ENCODE measurements at places on chromosomes 12 and 14.
A peak's percentile ranks its signal among the peaks of the same experiment; 100 is the strongest.

DNA sequence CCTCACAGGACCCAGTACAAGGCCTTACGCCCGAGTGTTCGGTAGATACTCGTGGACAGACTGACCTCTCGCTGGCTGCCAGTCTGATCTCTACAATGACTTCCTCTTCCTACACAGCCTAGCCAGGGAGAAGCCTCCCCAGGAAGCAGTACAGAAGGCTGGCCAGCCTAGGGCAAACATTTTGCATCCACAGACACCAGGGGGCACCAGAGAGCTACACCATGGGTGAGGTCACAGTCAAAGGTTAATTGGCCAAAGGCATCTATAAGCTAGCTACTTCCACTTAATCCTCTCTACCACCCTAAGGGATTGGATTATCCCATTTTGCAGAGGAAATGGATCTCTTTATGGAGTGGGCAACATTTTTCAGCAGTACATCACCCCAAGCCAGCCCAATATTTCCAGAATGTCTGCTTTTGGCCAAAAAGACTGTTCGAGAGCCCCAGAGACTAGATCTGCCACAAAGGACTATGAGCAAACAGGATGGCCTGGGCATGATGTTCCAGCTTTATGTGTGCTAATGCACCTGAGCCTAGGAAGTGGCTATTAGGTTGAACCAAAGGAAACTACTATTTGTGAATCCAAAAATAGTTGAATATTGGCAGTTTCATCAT lies 14.6 kb upstream of the PNMA1 start:
- DNase-seq, result peak; percentile 78

- DNase-seq, result no peak
Measured at GRCh38 chr12:117188121-117188665, 2.1 kb downstream of the FBXO21 start.

- no peak for DNase-seq
Measured at GRCh38 chr12:123115409-123116121, 35.3 kb downstream of the PITPNM2 start.

DNA sequence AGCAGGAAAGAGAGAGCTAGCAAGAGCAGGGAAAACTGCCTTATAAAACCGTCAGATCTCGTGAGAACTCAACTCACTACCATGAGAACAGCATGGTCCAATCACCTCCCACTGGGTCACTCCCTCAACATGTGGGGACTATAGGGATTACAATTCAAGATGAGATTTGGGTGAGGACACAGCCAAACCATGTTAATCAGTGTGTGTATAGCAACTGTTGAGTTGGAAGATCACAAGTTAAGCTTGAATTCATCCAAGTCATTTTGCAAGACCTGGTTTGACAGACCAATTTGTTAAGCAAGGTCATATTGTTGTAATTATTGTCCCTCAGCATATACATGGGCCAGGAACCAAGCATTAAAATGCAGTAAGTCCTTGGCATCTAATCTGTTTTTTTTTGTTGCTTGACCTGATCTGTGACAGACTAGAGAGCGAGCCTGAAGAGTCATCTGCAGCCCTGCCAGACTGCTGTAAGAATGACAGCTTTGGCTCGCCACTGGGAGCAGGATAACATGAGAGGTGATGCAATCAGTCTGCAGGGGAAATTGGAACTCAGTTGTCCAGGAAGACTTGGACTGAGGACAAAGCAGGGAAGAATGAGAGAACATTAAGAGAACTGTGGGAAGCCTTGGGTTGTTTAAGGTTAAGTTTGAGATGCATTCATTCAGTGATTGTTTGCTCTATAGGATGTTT lies 297.6 kb upstream of the SEL1L start:
- no peak for DNase-seq

GRCh38 chr12:32010631-32011336 lies 51.6 kb downstream of the RESF1 start:
- no peak for DNase-seq

DNA sequence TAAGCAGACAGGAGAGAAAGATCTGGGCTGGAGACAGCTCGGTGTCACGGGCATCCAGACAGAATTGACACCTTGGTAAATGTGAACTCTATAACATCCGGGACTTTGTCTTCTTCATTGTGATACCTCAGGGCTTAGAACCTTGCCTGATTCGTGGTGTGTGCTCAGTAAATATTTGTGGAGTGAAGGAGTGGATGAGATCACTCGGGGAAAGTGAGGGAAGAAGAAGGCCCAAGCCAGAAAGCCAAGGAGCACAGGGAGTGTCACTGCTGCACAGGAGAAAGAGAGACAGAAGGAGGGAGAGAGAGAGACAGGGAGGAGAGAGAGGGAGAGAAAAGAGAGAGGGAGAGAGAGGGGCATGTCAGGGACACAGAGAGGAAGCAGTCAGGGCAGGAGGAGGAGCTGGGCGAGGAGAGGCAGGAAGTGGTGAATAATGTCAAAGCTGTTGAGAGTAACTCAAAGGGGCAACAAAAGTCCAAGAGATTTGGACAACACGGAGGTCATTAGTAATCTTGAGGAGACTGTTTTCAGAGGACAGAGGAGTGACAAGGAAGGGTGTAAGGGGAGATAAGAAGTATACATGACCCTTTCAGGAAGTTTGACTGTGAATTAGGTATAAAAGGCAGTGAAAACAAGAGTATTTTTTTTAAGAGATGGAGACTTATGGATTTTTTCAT lies 141.6 kb upstream of the MAX start:
- DNase-seq, result no peak

DNA sequence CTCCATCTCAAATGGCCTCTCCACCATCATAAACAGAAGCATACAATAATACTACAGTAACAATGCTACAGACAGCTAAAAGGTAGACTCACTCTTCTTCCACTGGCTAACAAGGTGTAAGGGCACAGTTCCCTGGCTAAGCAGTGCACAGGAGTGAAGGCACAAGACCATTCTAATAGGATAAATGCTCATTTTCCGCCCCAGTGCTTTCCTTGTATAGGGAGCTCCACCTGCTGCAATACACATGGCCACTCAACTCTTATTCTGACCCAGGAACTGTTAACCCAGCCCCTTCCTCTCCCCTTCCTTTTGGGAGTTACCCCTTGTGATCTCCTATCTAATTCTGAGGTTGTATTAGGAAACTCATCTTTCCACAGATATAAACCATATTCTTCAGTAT lies 124.6 kb downstream of the KCNK10 start:
- DNase-seq, result no peak

GRCh38 chr12:15851045-15851620 lies 31.1 kb upstream of the STRAP start:
- DNase-seq, result no peak

DNA sequence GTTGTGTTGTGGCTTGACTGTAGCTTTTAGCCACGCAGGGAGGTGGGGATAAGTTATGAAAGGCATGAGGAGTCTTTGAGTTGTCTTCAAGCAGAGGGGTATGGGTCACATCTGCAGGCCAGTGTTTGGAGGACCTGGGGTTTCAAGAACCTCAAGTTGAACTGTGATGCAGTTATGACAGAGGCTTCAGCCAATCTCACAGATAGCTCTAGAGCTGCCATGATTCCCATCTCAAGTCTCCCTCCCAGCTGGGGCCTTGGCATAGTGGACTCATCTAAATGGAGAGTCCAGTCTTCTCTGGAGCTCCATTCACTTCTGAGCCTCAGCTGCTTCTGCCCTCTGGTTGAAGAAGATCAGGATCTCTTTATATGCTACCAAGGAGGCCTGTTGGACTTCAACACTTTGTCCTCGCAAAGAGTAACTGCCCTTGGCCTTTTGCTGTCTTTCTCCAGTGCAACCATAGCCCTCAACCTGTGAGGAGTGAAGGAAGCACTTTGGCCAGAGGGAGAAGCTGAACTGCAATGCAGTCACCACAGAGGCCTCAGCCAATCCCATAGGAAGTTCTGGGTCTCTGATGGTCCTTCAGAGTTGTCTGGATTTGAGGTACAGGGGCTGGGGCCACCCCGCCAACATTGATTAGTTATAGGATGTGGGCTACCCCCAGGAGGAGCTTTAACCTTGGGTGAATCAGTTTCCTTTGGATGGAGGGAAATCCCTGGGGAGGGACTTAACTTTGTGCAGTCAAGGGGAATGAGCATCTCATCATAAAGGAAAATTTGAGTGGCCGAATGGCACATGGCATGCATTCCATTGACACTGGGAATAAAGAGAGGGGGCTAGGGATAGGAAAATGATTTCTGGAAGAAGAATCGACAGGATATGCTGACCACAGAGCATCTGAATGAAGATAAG lies 230.5 kb downstream of the PCNX1 start:
- no peak for DNase-seq

GRCh38 chr12:42447371-42447786 lies 121.4 kb downstream of the PPHLN1 start:
- no peak for DNase-seq

DNA sequence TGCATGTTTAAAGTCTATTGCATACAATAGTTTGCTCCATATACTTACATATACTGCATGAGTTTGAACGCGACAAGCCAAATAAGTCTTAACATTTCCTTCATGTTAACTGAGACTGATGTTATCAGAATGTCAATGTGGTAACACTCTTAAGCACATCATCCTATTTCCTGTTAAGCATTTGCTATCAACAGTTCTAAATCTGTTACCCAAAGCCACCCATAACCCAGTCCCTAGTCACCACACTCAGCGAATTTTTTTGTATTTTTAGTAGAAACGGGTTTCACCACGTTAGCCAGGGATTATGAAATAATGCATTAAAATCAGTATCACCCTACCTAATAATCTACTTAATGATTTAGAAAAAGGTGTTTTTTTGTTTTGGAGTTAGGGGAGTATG lies 39.4 kb downstream of the HNRNPC start:
- no peak for DNase-seq

GRCh38 chr12:76856018-76856644 lies 22.7 kb downstream of the CSRP2 start:
- DNase-seq, result no peak

- no peak for DNase-seq
Measured at GRCh38 chr14:94970941-94971730, 186.2 kb downstream of the DICER1 start.

- DNase-seq, result no peak
Measured at GRCh38 chr14:75960231-75960630, 21.6 kb downstream of the TGFB3 start.

- DNase-seq, result no peak
Measured at GRCh38 chr12:125014526-125014925, 21.1 kb downstream of the BRI3BP start.

DNA sequence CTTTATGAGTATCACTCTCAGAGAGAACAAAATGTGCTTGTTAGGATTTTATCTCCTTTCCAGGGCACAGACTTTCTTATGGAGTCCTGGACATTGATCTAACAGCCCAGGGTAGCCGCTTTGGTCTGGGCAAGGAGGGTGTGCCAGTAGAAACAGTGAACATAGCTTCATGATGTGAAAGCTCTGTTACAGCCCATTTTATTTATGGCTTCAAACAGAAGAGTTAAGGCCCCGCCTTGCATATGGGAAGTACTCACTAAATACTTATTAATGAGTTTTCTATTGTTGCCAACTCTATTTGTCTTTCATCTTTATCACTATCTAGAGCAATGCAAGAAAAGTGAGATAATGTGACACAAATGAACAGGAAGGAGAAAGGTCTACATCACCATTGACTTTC lies 200.5 kb downstream of the NTF3 start:
- DNase-seq, result no peak

DNA sequence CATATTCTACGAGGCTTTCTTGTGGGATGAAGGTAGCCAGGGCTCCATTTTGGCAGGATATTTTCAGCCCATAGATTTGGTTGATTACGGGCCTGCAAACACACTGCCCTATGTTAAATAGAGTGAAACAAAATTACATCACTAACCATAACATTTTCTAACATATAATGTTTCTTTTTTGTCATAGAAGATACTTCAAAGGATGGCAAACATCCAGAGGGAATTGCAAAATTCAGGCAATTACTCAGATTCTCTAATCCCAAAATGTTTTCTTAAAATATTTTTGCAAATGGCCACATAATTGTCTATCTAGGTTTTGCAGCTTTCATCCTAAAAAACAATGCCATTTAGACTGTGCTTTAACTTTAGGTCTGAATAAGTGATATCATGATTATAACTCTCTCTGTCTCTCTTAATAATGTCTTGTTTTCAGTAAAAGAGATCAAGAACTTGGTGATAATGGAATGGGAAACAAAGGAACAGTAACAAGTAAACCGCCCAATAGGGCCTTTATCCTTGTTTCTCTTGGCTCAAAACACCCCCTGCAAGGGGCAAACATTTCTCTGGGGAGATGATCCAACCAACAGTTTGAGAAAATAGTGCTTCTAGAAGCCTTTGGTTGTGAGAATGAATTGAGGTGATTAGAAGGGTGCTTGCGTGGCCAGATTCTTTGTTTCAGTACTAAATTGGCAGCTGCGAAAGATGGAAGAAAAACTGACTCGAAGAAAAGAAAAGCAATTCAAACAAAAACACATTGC lies 54.4 kb upstream of the BTG1 start:
- no peak for DNase-seq

GRCh38 chr14:99589031-99589441 lies 15.0 kb downstream of the CCDC85C start:
- DNase-seq, result no peak

DNA sequence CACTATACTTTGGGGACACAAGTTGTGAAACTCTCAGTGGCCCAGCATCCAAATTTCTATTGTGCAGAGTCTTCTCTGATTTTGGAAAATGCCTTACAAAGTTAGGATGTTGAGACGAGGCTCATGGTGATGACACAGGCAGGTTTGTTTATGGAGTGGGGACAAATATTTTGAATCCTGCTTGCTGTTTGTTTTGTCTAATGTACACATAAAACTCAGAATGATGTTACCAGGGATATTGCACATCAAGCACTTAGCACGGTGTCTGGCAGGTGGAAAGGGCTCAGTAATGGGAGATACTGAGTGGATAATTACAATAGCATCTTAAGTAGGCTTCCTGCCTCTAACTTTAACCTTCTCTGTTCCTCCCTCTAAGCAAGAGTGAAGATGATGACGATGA lies 628.9 kb upstream of the TBX3 start:
- DNase-seq, result no peak

GRCh38 chr12:69569236-69569635 lies 16.0 kb upstream of the CCT2 start:
- no peak for DNase-seq

DNA sequence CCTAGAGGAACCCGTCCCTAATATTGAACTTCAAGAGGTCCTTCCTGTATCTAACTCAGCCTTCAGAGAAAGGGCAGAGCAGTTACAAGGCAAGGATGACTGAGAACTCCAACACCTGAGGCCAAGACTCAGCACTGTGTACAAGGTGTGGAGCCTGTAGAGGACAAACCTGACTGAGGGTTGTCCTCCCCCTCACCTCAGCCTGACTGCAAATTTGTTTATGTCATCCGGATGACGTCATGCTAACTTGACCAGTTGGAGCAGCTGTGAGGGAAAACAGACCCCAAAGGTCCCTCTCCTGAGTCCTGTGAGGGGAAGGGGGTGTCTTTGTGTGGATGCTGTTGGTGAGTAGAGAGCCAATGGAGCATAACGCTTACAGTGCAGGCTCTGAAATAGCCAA lies 4.3 kb downstream of the CRACR2A start:
- no peak for DNase-seq

- no peak for DNase-seq
Measured at GRCh38 chr14:36502558-36503508, 17.2 kb downstream of the NKX2-1 start.

GRCh38 chr12:130195776-130196175 lies 33.5 kb downstream of the FZD10 start:
- DNase-seq, result no peak

- no peak for DNase-seq
Measured at GRCh38 chr12:108653082-108653516, 19.4 kb upstream of the SELPLG start.

- DNase-seq, result no peak
Measured at GRCh38 chr14:92677087-92677668, 71.2 kb downstream of the LGMN start.
